ENCODE measurements at places on chromosomes 1 and 21. TPM values are rescaled to one million over a fixed set of nuclear protein-coding genes. Genes with fewer than 3 reads are reported as not detected.

The CHI3L2 gene
- total RNA-seq: 0.55 TPM

The GJA4 gene
- total RNA-seq: not detected

The F13B gene
- not detected for total RNA-seq

The LEPR gene
- total RNA-seq: 0.43 TPM

The TRIM17 gene
- total RNA-seq: not detected

The FOXO6 gene
- 0.18 TPM for total RNA-seq

The FNBP1L gene
- 59.0 TPM for total RNA-seq

The KIF14 gene
- 10.2 TPM for total RNA-seq

The TAS1R3 gene
- not detected for total RNA-seq

The SPRR1A gene
- total RNA-seq: not detected

The TNFRSF9 gene
- not detected for total RNA-seq

The PLA2G2A gene
- not detected for total RNA-seq

The CCDC30 gene
- 1.5 TPM for total RNA-seq

The PRDM16 gene
- 0.61 TPM for total RNA-seq

The REN gene
- total RNA-seq: not detected

The RHD gene
- total RNA-seq: 1.2 TPM

The RGS4 gene
- total RNA-seq: not detected

The MRPS14 gene
- 37.4 TPM for total RNA-seq

The KLHDC7A gene
- total RNA-seq: not detected

The CNIH3 gene
- total RNA-seq: 6.4 TPM

The GJC2 gene
- total RNA-seq: 0.16 TPM

The CHRNB2 gene
- 1.5 TPM for total RNA-seq

The PEX19 gene
- 46.2 TPM for total RNA-seq

The UBE4B gene
- 29.9 TPM for total RNA-seq

The OR2G6 gene
- total RNA-seq: not detected

The CFAP141 gene
- total RNA-seq: not detected

The TINAGL1 gene
- not detected for total RNA-seq

The LRRC39 gene
- total RNA-seq: 5.0 TPM

The LCE1C gene
- not detected for total RNA-seq

The ADAM15 gene
- total RNA-seq: 62.0 TPM

The NUDT17 gene
- 9.4 TPM for total RNA-seq

The TMPRSS2 gene
- not detected for total RNA-seq
